ENCODE measurements at places on chromosomes 2 and 18.

- DNase-seq: no peak
Measured at GRCh38 chr2:237574894-237575868, 8.8 kb downstream of the PRLH start.

DNA sequence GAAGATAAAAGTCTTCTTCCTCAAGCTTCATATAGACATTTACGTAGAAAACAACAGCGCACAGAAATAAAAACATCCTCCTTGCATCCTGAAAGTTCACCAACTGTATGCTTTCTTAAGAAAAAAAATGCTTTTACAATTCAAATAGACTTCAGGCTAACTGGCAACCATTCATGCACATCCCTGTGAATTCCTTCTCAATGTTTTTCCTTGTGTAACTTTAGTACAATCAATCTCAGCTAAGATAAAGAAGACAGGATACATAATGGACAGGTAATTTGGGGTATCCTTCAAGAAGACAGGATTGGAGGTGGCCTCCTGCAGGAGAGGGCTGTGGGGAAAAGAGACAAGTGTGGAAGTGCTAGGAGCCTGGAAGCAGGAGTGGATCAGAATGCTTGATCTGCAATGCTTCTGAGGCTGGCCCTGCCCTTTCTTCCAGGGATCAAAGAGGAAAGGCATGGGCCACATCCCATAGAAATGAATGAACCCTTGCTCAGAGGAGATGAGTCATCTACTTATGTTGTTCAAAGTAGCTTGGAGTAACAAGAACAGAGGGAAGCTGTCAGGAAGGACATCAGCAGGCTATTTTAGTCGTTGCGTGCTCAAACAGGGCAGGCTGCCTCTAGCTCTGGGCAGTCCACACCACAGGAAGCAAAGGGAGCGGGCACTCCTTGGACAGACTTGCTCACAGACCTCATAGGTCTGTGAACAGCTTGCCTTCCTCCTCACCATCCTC lies 126.6 kb downstream of the TMEM131 start:
- no peak for DNase-seq

DNA sequence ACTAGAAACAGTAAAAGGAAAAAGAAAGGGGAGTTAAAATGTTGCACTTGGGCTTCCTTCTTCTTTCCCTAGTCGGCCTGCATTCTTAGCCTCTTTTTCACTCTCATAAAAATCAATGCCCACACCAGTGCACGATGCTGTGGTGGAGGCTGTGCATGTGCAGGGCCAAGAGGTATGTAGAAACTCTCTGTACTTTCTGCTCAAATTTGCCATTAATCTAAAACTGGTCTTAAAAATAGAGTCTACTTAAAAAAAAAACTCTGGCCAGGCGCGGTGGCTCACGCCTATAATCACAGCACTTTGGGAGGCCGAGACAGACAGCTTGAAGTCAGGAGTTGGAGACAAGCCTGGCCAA lies 11.1 kb downstream of the TRAPPC8 start:
- no peak for DNase-seq

- DNase-seq: no peak
Measured at GRCh38 chr2:19757586-19757985, 144.2 kb downstream of the TTC32 start.

DNA sequence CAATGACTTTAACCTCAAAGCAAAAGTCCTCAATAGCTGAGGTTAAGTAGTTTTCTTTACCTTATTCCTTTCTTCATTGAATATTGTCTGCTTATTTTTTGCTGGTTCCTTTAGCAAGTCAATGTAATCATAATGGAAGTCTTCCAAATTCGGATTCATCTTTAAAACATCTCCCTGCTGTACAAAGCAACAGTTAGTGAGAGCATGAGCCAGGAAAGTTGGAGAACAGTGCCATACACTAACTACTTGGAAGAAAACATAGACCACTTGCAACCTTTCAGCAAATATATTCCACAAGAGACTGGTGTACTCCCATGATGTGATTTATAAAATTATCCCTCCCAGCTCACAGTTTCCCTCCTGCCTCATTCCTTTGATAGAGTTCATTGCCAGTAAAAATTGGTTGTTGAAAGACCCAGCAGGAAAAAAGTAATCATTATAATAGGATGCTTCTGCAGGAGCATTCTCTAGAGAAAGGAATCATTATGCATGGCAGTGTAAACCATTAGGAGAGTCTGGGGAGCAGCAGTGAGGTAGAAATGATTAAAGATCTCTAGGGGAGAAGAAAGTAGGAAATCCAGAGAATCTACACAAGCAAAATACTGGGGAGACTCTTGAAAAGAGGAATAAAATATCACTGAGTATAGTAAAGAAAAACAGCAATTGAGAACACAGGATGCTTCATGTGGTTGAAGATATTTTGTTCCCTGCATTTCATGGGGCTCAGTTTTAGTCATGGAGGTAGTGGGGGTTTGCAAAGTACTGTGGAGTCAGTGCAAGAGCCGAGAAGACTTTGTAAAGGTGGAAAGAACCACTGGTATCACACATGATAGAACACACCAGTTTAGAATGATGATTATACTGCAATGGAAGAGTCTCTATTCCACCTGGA lies 38.6 kb upstream of the TTN start:
- DNase-seq: no peak

DNA sequence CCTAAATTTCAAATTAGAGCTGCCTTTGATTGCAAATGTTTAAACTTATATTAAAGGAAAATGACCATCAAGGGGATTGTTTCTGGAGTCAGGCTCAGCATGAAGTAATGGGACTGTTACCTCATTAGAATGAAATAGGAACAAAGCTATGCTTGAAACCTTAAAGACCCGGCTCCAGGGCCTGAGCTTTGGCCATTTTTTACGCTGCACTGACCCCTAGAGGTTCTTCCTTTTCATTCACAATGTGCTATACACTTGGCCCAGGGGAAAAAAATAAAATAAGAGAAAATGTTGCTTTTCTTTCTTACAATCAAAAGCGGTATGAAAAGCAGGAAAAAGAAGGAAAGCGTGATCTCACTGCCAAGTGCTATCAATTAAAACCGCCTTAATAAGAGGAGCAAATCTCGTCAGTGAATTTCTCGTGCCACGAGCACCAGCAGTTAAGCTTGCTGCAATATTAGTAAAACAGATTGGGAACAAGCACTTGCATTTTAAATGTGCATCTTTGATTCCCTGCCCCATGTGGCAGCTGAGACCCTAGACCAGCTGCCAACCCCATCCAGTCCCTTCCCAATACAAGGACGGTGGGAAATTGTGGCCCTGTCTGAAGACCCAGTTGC lies 96.6 kb downstream of the MBD2 start:
- peak; percentile 34 for DNase-seq

Data from activated T-cell treated with anti-CD3 and anti-CD28 coated beads, Interleukin-2, amount 50 U/mL, for 72 hours (primary cell).